Stimulated activated CD4-positive, alpha-beta T cell treated with anti-CD3 and anti-CD28 coated beads, Interleukin-4, amount 100 ng/mL, for 4 hours (primary cell): ENCODE measurements at places on chromosomes 4 and X.

DNA sequence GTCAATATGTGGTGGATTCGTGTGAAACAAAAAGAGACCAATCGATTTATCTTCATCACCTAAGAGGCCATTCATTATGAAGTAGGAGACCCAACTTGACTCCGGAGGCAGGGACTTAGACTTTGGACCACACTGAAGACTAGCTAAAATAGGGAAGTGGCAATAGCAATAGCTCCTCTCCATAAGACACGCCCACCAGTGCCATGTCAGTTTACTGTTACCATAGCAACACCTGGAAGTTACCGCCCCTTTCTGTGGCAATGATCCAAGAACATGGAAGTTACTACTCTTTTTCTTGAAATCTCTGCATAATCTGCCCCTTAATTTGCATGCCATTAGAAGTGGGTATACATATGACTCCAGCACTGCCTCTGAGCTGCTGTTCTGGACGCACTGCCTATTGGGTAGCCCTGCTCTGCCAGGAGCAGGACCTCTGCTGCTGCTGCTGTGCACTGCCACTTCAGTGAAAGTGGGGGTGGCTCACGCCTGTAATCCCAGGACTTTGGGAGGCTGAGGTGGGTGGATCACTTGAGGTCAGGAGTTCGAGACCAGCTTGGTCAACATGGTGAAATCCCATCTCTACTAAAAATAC lies 163.2 kb downstream of the PRKX start:
- no peak for DNase-seq

- DNase-seq, result no peak
These were observed 141.9 kb upstream of the FAM241A start for GRCh38 chr4:112003231-112003907.

DNA sequence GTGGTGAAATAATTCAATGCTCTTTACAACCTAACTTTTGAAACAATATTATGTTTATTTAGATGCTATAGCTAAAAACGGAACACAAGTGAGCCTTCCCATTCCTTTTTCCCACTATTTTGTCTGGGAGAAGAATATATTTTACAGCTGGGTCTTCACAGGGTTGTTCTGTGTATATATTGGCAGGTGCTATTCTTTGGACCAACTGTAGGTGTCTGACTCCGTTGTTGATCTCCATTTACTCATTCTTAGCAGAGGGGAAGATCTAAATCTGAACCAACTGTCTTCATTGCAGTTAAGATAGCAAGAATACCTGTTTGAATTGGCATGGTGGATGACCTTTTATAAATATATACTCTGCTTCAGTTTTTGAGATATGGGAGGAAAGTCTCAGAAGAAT lies 257.4 kb downstream of the CFAP299 start:
- no peak for DNase-seq

- no peak for DNase-seq
These were observed 220.7 kb downstream of the TACR3 start for GRCh38 chr4:103499094-103499493.

DNA sequence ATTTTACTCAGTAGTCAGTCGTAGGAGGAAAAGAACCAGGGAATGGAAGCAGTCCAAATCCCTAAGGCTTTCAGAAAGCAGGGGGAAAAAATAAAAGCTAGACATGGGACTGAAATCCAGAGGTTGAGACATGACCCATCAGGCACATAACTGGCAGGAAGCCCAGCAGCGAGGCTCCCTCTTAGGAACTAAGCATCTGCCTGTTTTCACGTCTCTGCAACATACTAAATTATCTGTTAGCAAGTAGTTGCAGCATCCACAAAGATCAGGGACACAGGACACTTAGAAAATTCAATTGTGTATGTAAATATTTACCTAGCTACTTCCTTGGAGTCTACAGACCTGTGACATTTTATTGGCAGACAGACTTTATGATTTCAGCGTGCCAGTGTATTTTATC lies 118.0 kb upstream of the EDNRA start:
- DNase-seq, result no peak

DNA sequence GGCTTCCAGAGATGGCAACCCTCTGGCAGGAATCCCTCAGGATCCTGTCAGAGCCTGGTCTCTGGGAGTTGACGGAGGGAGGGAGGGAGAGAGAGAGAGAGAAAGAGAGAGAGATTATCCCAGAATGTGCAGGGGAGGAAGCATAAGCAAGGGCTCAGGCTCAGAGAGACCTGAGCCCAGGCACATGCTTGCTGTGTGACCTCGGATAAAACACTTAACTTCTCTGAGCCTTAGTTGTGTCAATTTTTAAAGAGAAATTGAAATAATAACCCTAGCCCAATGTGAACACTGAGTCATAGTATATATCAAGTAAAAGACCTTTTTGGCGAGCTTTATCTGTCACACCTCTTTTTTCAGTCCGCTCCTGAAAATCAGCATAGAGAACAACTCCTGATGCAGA lies 473 bp upstream of the USP51 start:
- DNase-seq, result no peak

DNA sequence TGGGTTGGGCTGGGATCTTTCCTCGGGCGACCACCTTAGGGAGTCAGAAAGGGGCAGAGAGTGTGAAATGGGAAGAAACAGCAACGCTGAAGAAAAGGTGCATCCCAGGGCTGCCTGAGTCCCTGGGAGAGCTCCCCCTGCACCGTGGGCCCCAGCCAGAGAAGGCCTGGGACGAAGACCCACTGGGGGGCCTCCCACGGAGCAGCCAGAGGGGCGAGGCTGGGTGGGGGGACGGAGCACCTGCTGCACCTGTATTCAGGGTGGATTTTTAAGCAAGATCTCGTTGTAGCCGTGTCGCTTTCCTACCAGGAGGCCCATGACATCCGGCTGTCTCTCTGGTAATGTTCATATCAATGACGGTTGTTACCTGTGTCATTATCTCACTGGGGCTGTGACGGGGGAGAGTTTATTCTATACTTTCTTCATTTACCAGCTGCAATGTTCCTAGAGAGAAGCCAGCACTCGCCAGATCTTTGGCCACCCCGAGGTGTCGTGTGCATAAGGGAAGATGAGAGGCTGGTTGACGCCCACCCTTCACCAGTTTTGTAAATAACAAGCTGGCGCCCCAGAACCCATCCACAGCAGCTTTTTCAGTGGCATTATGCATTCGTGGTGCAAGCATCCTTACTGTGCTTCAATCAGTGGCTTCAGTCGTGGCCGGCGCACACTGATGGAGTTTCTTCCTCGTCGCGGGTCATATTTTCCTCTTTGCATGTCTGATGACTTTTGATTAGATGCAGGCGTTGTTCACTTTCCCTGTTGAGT lies 5.6 kb upstream of the PCGF3 start:
- no peak for DNase-seq

- DNase-seq, result no peak
These were observed 45.5 kb upstream of the XIAP start for GRCh38 chrX:123814343-123814742.

DNA sequence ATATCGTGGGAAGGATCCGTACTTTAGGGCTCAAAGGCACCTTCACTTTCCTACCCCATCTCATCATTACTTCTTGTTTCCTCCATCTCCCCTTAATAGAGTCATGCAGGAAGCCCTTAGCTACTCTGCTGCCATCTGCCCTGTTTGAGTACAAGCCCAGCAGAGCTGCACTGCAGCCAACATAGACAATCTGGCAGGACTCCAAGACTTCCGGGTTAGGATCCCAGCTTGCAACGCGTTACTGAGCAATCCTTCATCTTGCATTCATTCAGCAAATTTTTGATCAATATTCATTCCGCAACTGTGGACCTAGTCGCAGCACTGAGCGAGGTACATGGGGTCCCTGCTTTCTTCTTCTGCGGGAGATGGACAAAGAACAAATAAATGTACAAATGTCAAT lies 344.9 kb downstream of the BCOR start:
- DNase-seq, result no peak

GRCh38 chr4:183348706-183349659 lies 26.8 kb upstream of the CLDN24 start:
- DNase-seq, result peak; percentile 9
